ENCODE measurements at places on chromosomes 6 and 20.
A peak's percentile ranks its signal among the peaks of the same experiment; 100 is the strongest.

DNA sequence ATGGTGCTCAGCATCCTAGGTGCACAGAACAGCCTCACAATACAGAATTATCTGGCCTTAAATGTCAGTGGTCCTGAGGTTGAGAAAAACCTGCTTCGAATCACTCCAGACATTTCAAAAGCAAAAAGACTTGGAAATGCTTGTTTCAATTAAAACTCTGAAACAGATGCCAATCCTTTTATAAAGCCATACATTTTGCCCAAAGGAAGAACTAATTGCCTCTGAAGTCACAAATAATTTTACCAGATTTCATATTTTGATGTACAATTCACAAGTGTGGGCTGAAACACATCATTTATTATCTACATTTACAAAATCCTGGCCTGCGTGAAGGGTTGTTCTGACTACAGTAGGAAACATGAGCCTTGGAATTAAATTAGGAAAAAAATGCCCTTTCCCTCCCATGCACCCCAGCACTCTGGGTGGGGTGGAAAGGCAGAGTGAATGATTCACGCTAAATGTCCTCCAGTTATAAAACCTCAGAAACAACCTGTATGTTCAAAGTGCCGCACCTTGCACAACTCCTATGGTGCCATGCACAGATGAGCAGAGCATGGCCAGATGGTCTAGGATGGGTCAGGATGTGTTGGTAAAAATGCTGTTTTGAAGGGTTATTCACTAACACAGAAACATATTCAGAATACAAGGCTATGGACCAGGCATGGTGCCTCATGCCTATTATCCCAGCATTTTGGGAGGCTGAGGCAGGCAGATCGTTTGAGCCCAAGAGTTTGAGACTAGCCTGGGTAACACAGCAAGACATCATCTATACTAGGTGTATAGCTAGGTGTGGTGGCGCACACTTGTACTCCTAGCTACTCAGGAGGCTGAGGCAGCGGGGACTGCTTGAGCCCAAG, 87.0 kb downstream of the ZMYND8 start:
- DNase-seq = no peak

GRCh38 chr20:47202733-47203667, 153.5 kb downstream of the ZMYND8 start:
- DNase-seq = no peak

DNA sequence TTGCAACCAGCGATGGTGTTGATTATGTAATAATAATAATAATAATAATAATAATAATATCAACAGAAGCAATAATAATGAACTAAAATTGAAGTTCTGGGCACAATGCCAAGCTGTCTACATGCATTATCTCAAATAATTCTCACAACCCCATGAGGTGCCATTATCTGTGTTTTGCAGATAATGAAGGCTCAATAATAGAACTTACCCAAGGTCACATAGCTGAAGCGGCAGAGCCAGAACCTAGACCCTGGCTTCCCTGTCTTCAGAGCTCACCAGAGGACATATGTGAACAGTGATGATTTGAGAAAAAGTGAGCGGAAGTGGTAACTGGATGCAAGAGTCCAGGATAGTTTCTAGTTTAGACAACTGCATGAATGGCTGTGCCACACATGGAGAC, 91.0 kb downstream of the HIVEP1 start:
- no peak for DNase-seq

DNA sequence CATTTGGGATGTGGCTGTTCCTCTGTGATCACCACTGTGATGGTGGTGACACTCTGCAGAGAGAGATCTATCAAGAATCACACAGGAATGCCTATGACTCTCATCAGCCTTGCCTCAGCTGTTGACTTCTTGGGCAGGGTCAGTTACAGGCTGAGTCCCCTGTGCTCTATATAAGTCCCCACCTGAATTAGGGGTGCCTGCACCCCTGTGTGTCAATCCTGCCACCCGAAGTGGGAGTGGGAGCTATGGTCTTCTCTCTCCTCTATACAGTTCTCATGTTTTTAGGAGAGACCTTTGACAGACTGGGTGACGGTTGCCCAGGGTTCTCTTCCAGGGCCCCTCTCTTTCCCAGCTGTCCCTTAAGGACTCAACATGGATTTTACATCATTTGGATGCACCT, 173.8 kb downstream of the ZDHHC14 start:
- no peak for DNase-seq

DNA sequence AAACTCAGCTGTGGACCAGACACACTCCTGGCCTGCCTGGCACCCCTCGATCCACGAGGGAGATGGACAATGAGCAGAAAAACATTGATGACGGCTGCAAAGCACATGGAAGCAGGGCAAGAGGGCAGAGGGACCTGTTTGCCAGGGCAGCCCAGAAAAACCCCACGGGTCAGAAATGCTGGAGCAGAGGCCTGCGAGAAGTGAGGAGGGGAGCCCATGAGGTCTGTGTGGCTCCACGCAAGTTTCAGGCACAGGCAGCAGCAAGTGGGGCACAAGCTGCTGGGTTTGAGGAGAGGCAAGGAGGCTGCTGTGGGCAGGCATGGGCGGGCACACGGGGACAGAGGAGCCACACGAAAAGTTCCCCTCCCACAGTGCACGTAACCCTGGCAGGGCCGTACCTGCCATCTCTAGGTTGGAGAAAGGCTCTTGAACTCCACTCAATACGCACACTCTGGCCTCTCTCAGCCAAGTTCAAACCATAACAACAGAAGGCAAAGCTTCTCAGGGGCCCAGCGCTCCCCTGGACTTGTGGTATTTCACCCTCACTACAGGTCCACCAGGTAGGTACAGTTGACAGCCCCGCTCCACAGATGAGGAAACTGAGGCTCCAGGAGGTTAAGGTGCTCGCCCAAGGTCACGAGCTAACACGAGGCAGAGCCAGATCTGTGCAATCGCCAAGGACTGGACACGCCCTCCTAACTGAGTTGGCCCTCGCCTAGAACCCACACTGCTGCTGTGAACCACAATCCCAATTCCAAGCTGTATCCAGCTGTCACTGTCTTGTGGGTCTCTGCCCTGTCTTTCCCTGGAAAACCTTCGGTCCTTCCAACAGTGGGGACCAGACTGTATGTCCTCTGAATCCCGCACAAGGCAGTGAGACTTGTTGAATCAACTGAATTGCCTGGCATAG, 108.2 kb downstream of the NOL4L start:
- DNase-seq = no peak

- DNase-seq = no peak
These were observed 96.8 kb downstream of the PDE10A start for GRCh38 chr6:165566088-165566828.

DNA sequence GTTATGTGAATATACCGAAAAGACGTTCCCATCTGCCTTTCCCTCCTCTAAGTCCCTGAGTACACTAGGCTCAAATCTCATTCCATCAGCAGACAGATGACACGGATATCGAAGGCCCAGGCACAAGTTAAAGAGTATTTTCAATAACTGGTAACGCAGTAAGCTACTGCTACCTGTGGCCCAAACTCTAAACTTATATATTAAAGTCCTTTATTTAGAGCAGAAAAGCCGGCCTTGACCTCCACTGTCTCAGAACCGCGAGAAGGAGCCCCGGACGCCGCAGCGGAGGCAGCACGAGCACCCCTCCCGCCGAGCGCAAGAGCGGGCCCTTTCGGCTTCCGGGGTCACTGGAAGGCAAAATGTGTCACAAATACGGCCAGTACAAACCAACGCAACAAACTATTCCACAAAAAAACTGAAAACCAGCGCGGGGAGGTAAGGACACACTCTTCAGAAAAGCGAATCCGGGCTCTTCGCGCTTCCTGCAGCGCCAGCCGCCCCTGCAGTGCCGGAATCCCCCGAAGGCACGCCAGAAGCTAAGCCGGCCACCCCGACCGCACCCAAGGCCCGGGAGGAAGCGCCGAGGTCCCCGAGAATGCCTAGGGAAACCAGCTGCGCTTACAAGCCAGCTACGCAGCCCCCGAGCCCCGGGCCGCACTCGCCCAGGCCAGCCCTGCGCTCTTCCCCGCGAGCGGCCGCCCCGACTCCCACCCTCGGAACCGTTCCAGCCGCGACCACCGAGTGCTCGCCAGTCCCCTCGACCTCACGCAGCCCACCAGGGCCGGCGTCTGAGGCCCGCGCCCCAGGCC, 681 bp downstream of the DIDO1 start:
- peak; percentile 37 for DNase-seq

GRCh38 chr20:16201191-16201590, 372.1 kb downstream of the KIF16B start:
- DNase-seq = no peak

DNA sequence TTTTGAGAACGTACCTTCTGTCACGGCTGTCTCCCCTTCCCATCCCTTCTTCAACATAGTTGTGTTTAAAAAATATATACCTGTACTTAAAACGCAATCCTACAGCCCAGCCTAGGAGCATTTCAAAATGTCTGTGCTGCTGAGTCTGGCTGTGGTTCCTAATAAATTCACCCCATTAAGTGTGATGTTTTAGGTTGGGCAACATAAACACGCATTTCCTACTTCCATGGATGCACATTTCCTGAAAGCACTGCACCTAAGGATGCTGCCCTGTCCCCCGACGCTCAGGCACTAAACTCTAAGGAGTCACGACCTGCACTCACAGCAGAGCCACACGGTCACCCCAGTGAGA, 1.2 kb downstream of the REV3L start:
- no peak for DNase-seq

- no peak for DNase-seq
These were observed 34.3 kb downstream of the HLA-DMB start for GRCh38 chr6:32906539-32906938.

DNA sequence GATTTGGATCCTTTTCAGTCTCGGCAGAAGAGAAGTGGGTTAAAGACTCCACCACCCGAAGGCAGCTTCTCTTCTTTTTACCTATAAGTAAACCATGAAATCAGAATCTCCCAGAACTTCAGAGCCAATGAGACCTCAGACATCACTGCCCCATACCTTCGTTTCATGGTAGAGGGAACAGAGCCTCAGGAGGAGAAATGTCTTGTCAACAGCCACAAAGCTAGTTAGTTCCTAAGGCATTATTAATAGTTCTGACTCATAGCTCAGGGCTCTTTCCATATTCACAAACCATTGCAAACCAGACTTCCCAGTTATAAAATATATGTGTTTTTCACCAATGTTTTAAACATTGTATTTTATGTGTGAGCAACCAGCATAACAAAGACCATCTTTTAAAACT, 118.7 kb upstream of the RIPOR2 start:
- peak; percentile 40 for DNase-seq

- no peak for DNase-seq
These were observed 1.3 kb downstream of the SCUBE3 start for GRCh38 chr6:35214869-35215664.

GRCh38 chr20:45842169-45842812, 8.7 kb downstream of the SNX21 start:
- DNase-seq = peak; percentile 49

GRCh38 chr20:64096535-64096934, 10.8 kb downstream of the NPBWR2 start:
- DNase-seq = no peak
